Occipital lobe (tissue), 3 donors: ENCODE measurements at places on chromosomes 2 and 18.

DNA sequence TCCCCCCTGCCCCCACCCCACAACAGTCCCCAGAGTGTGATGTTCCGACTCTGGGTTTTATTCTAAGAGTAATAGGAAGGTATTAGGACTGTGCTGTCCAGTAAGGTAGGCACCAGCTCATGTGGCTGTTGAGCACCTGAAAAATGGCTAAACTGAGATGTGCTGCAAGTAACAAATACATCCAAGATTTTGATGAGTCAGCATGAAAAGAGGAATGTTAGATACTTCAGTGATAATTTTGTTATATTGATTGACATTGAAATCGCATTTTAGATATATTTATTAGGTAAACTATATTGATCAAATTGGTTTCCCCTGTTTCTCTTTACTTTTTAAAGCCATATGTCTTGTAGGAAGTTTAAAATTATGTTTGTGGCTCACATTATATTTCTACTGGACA is 147.8 kb downstream of the FTCDNL1 start:
- DNase-seq = no peak

- DNase-seq = no peak
Measured at GRCh38 chr2:75456111-75456510, 104.6 kb downstream of the EVA1A start.

- DNase-seq = no peak
Measured at GRCh38 chr2:64210816-64211215, 66.6 kb upstream of the PELI1 start.

DNA sequence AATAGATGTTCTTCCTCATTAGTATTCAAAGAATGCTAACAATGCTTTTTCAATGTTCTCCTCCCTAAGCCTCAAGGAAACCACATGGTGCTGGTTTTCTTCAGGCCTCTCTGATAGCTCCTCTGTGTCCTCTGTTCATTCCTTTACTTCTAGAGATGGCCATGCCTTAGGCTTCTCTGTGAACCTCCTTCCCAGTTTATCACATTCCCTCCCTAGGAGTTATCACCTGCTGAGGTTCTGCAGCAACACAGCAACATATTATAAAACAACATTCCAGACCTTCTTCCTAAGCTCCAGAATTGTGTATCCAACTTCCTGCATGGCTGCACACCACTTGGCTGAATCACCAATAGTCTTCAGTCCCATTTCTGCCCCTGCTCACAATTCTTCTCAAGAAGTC is 325.5 kb downstream of the IRS1 start:
- no peak for DNase-seq

- DNase-seq = no peak
Measured at GRCh38 chr2:192190474-192190873, 4.3 kb downstream of the TMEFF2 start.

DNA sequence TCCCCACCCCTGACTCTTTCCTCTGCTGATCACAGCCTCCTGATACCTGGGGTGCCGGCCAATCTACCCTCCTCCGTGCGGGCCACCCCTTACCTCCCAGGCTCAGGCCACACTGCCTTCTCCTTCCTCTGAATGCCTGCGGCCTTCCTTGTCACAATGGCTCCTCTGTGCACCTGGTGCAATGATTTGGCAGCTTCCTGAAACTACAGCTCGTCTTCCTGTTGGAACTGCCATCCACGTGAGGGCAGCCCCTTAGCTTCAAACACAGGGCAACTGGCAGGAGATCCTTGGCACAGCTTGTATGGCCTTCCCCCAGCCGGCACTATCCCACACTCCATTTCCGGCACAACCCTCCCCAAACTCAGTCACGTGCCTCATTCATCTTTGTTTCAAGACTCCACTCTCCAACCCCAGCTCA is 69.0 kb downstream of the STPG4 start:
- no peak for DNase-seq

DNA sequence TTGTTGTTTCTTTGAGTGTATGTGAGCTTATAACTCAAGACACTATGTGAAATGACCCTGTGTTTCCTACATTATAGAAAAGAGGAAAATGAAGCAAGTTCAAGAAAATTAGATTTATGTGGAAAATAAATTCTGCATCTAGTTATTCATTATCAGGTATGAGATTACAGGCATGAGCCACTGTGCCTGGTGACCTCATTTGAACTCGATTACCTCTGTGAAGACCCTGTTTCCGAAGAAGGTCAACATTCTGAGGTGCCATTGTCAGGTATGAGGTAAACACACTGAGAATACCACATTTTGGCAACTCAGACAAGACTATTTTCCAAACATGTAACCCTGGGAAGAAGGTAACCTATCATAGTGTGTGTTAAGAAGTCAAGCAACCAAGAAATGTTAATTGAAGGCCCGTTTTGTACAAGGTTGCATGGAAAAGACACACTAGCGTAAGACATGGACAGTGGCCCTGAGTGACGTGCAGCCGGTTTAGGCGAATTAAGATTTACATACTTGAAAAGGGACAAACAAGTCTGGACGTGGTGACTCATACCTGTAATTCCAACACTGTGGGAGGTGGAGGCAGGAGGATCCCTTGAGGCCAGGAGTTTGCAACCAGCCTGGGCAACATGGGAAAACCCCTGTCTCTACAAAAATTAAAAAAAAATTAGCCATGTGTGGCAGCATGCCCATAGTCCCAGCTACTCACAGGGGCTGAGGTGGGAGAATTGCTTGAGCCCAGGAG is 186.6 kb downstream of the NEDD4L start:
- no peak for DNase-seq

- no peak for DNase-seq
Measured at GRCh38 chr18:8702668-8703067, 2.7 kb upstream of the MTCL1 start.

- no peak for DNase-seq
Measured at GRCh38 chr2:55779459-55780421, 86.1 kb upstream of the PNPT1 start.

GRCh38 chr2:229572507-229573271 is 141.7 kb downstream of the DNER start:
- no peak for DNase-seq

- no peak for DNase-seq
Measured at GRCh38 chr18:12372406-12372805, 4.6 kb downstream of the AFG3L2 start.

GRCh38 chr2:30191819-30192271 is 39.5 kb upstream of the LBH start:
- no peak for DNase-seq

- no peak for DNase-seq
Measured at GRCh38 chr2:223590964-223591363, 11.2 kb downstream of the SCG2 start.

GRCh38 chr2:69774984-69775982 is 33.3 kb downstream of the ANXA4 start:
- no peak for DNase-seq

DNA sequence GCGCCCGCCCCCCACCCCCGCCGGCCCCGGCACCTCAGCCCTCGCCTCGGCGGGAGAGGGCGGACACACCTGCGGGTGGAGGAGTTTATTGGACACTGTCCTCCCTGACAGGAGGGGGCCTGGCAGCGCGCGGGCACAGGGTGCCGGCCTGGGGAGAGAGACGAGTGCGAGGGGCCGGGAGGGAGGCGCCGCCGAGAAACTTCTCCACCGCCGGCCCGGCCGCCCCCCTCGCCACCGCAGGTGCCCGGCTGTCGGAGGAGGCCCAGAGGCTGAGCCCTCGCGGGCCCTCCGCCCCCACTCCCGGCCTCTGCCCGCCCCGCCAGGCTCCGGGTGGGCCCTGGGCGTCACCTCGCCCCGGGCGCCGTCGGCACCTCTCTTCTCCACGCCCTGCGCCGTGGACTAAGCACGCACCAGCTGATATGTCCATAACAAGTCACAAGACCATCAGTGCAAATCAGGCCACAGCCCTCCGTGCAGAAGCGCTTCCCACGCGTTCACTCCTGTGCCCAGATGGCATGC is 311.3 kb downstream of the CELF4 start:
- no peak for DNase-seq

DNA sequence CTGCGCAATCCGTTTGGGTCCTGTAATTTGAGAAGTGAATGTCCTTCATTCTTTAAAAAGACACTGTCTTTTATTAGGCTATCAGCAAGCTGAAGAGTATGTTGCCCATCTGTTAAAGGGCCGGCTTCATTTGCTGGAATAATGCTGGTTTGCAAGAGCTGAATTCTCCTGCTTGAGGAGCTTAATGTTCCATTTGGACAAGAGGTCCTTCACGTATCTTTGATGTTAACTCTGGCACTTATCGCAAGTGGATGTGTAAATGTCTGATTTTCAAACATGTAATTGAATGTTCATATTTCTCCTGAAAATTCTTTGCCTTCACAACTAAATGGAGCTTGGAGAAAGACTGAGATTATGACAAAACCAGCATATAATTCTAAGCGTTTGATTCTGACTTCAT is 280.8 kb upstream of the NRP2 start:
- DNase-seq = no peak

DNA sequence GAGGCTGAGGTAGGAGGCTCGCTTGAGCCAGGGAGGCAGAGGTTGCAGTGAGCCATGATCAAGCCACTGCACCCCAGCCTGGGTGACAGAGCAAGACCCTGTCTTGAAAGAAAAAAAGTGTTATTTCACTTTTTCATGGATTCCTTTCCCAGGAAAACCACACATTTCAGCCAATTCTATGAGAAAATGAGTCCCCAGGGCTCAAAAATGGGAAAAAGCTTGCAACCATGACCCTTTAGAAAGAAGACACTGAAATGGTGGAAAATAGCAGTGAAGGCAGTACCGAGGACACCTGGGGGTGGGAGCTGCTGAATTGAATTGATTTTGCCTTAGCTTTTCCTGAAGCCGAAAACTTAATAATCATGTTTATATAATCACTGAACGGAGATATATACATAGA is 284.2 kb upstream of the HDAC4 start:
- DNase-seq = no peak

DNA sequence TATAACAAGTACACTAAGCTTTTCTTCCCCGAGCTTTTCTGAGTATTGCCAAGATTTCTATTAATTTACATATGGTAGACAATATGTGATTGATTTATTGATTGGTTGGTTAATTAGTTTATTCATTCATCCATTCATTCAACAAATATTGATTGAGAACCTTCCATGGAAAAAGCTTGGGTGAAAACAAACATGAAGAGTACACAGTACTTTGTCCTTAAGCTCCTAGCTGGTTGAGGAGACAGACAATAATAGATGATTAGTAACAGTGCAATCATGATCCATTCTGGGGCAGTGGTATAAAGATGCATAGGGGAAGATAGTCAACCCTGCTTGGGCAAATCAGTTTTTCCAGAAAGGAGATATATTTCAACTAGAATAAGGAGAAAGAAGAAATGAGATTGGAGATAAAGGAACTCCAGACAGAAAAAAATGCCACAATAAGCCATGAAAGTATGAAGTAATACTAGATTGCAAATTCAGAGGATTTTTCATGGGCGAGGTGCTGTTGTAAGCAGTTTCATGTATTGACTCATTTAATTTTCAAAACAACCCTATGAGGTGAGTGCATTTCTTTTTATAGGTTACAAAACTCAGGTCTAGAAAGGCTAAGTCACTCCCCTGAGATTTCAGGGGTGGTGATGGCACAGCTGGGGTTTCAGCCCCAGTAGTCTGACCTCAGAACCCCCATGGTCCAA is 129.5 kb downstream of the RND3 start:
- no peak for DNase-seq
